GOT3 (cell line): ENCODE measurements at places on chromosomes 5 and 9.

- DNase-seq, result no peak
These were observed 171.2 kb upstream of the MPDZ start for GRCh38 chr9:13450723-13451122.

- DNase-seq, result no peak
These were observed 1.6 kb upstream of the FOXD1 start for GRCh38 chr5:73450137-73450536.

- no peak for DNase-seq
These were observed 5.5 kb upstream of the MATR3 start for GRCh38 chr5:139287890-139288635.

DNA sequence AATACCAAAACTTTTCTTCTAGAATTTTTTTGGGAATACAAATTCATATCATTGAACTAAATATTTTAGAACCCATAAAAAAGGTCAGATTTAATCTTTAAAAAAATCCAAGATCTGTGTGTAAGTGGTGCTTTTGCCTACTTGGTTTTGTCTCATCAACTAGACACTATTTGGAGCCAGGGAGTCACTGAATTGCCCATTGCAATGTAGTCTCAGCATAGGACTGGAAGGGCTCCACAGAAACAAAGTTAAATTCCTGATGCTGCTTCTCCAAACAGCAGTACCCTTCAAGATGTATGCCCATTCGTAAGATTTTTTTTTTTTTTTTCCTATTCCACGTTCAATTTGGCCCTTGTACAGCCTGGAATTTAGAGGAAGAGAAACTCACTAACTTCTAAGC is 208.0 kb upstream of the MPDZ start:
- no peak for DNase-seq

- no peak for DNase-seq
These were observed 80.6 kb upstream of the MEGF10 start for GRCh38 chr5:127210042-127210441.

DNA sequence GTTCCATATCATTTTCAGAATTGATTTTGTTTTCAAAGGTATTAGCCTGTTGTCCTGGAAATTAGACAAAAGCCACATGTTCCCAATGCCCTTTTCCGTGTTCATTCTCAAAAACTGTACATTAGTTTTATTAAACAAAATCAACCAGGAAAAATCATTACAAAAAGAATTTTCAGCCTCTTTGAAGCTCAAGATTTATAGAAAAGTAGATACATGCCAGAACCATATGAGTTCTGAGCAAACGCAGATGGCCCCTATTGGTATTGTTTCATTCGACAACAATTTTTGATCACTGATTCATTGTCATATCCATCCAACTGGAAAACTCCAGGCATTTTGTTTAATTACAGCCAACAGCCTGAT is 148.5 kb upstream of the GRAMD2B start:
- no peak for DNase-seq

DNA sequence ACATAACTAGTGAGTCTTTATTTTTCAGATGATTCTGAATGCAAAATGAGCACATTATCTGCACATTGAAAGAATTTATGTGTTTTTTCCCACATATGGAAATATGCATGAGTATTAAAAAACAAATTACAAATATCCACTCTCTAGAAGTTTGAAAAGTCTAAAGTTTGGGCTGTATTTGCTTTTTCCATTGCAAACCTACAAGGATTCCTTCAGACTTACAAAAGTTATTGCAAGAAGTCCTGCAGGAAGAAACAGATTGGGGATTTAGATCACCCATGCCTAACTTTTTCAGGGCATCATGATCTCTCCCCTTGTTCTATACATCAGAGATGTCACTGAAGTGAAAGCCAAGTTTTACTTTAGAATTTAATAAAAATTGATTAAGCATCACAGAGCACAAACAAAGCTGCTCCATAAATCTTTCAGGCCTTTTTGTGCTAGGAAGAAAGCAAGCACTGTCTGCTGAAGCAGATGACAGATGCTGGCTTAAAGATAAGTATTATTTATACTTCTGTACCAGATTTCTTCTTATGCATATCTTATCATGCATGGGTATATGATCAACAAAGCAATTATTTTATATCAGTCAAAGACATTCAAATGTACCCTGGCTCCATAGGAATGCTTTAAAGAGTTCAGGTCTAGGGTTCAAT is 71.7 kb downstream of the NFIB start:
- DNase-seq, result no peak

DNA sequence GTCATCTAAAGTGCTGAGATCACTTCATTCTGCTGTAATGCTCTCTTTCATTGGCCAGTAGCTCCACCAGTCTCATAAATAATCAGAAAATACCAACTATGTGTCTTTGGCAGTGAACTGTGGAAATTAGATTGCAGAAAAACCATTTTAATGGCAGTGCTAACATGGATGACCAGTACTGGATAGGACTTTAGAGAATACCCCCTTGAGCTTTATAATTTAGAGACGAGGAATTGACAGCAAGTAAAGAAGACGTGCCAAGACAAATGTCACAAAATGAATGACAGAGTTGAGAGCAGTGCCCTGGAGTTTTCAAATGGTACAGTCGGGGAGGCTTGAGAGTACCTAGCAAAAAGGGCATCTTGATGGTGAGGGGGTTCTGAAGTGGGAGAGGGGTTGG is 5.8 kb downstream of the MSANTD3 start:
- DNase-seq, result no peak

- DNase-seq, result no peak
These were observed 922 bp downstream of the CRHBP start for GRCh38 chr5:76953551-76954382.

GRCh38 chr5:10663489-10664179 is 97.4 kb downstream of the DAP start:
- no peak for DNase-seq

- DNase-seq, result no peak
These were observed 36.0 kb downstream of the KCNT1 start for GRCh38 chr9:135737840-135738521.

DNA sequence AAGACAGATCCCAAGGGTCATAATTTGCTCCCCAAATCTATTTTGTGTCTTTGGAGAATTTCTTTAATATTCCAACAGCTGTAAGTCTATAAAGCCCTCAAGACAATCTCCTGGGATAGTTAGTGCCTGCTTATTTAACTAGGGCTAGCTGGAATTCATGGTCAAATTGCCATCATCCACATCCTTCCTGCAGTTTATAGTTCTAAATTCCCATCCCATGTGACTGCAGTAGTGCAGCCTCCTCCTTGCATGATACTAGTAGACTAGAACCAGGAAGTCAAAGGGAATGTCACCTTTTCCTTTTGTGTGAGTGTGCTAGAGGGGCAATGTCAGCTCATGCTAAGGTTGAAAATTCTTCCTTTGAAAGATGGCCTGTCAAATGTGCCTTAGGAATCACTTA is 214.8 kb upstream of the PIK3R1 start:
- DNase-seq, result no peak

DNA sequence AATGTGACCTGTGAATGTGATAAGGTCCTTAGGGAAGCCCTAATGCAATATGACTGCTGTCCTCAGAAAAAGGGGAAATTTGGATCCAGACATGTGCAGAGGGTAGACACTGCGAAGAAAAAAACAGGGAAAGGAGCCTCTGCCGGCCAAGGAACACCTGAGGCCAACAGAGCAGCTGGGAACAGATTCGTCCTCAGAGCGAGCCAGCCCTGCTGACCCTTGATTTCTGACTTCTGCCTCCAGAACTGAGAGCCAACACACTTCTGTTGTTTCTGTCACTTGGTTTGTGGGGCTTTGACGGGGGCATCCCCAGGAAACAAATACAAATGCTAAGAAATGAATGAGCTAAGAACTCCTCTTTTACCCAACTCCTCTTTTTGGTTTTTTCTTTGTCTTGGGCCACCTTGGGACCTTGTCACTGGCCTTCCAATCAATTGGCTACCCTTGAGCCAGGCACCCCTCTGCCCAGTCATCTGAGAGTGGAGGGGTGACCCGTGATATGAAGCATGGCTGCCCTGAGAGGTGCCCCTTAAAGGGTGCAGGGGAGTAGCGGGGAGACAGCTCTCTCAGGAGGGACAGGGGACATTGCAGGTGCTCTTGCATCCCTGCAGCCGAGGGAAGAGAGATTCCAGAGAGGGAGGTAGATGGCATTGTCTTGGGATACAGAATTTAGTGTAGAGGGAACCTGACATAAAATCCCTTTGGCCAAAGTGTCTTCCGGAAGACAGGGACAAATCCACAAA is 16.9 kb downstream of the TMOD1 start:
- no peak for DNase-seq

DNA sequence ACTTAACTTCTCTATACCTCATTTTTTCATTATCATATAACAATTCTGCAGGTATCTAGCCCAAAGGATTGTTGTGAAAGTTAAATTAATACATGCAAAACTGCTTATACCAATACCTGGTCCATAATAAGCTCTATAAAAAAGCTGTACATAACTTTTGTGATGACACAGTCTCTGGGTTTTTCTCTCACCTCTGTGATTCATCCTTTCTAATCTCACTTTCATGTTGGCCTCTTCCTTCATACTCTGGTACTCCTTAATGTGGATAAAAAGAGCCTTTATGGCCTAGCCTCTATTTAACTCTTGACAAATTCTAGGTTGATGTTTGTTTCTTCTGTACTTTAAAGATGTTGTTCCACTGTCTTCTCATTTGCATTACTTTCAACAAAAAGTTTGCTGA is 162.9 kb upstream of the ACOT12 start:
- no peak for DNase-seq

DNA sequence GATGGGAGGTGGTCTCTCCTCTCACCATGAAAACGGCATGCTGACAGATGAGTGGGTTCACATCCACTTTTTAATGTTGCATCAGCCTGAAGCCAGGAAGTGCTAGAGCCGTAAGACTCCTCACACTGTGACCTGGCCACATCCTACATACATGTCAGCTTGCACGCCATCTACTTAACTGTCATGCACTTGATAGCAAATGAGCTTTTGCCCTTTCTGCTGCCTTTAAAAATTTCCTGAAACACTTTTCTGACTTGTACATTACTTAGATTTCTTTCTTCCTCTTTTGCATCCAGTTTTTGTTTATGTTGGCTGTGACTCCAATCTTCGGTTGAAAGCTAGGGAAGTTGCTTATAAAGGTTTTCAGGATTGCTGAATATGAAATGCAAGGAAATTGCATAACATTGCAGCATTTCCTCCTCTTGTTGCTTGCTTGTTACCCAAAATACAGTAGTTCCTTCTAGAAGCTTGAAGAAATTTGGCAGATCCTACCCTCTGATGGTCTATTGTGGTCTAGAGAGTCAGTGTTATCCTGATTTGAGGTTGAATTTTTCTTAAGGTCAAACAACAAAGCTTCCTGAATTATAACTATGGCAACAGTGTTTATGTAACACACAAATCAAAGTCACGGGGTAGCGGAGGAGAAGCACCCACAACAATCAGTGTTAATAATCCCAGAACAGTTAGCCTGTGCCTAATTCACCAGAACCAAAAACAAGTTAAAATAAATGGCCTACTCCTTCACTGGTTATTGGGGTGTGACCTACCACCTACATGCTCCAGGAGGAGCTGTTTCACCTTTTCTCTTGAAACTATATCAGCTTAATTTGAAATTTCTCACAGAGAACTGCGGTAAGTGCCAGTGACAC is 232.5 kb downstream of the ARHGAP26 start:
- DNase-seq, result peak; percentile 48

GRCh38 chr9:17730899-17731298 is 152.0 kb downstream of the SH3GL2 start:
- DNase-seq, result no peak

DNA sequence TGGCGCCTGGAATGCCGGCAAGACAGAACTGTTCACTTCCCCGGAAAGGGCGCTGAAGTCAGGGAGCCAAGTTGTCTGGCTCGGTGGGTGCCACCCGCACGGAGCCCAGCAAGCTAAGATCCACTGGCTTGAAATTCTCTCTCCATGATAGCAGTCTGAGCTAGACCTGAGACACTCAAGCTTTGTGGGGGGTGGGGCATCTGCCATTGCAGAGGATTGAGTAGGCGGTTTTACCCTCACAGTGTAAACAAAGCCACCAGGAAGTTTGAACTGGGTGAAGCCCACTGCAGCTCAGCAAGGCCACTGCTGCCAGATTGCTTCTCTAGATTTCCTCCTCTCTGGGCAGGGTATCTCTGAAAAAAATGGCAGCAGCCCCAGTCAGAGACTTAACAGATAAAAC is 277.4 kb downstream of the SLCO4C1 start:
- no peak for DNase-seq

- no peak for DNase-seq
These were observed 14.4 kb upstream of the PLEKHG4B start for GRCh38 chr5:77546-77945.

- no peak for DNase-seq
These were observed 280.2 kb downstream of the CDK5RAP2 start for GRCh38 chr9:120299785-120300184.

GRCh38 chr9:123796618-123797484 is 133.1 kb downstream of the DENND1A start:
- DNase-seq, result no peak

DNA sequence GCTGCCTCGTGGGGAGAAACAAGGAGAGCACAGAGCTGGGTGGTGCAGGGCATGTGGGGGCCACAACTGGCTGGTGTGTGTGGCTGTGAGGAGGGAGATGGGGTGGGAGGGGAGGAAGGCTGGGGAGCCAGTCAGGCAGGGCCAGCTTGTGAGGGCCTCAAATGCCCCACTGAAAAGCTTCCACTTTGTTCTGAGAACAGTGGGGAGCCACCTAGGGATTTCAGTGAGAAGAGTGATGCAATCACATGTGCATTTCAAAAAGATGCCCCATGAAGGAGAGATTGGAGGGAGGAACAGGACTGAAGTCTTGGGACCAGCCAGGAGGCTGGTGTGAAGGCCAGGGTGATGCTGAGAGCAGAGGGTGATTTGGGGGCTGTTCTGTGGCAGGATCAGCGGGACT is 1.3 kb downstream of the OR13J1 start:
- DNase-seq, result no peak

- no peak for DNase-seq
These were observed 839.9 kb downstream of the MAT2B start for GRCh38 chr5:164345173-164345849.
